ENCODE measurements at places on chromosomes 2 and 18.

GRCh38 chr2:223587301-223587700, 14.9 kb downstream of the SCG2 start:
- no peak for DNase-seq

DNA sequence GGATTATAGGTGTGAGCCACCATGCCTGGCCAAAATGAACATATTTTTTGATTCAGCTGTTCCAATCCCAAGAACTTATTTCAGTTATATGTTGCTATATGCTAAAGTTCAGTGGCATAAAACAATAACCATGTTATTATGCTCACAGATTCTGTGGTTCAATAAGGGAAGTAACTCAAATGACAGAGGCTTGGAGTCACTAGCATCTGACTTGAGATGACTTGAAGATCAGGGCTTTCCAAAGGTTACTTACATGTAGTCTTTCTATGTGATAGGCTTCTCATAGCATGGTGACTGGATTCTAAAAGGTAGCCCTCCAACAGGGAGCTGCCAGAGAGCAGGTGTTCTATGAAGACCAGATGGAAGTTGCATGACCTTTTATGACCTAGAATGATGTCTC, 17.2 kb downstream of the CLK1 start:
- DNase-seq, result no peak

DNA sequence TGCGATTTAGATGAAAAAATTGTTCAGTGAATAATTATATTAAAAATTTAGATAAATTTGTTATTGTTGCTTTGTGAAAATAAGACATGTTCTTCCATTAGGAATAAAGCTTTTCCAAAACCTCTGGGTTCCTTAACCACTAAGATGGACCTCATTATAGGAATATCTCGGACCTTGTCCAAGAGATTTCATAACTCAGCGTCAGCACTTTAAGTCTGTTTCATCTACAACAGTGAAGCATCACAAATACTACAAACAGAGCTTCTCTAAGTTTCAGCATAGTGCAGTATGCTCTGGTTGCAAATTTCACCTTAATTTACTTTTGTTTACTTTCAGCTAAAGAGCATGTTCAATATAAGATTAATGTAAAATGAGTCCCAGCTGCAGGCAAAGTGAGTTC, 150.3 kb downstream of the UBE2E3 start:
- DNase-seq, result no peak

DNA sequence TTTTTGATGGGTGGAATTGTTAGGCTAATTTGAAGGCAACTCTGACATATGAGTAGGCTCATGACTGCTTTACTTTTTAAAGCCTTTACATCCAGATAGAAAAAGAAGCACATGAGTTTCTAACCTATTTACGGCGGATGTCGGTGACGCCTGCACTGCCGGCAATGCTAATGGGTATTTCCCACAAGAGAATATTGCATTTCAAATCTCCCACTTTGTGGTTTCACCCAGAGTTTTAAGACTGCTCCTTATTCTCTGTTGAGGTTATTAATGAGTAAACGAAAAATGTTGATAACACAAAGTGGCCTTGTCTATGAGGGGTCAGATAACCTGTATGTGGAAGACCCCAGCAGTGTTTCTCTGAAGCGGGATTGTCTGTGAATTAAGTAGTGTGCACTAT, 14.0 kb downstream of the CCDC85A start:
- no peak for DNase-seq

DNA sequence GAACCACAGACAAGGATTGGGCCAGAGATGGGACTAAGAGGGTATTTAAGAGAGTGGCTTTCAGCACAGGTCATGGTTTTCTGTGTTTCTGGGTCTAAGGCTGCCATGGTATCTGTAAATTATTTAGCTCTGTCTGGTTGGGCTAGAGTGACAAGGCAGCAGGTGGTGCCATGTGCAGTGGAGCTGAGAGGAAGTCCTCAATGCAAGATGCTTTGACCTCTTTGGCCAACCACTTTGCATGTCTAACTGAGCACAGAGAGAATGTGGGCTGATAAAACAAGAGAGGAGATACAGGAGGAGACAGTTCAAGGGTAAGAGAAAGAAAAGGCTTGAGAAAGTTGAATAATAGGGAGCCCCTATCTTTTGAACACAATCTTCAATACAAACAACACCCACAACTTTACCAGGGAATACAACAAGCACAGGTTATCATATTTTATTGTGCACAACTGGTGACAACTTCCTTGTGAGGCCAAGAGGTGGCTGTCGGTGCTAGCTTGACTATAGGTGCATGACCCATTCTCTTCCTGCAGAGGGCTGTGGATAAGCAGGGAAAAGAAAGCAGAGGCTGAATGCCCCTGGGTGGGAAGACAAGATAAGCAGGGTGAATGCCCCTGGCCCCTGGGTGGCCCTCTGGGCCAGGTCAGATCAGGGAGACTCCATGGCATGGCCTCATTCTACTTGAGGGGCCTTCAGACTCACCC, 12.3 kb downstream of the FLACC1 start:
- DNase-seq, result no peak

DNA sequence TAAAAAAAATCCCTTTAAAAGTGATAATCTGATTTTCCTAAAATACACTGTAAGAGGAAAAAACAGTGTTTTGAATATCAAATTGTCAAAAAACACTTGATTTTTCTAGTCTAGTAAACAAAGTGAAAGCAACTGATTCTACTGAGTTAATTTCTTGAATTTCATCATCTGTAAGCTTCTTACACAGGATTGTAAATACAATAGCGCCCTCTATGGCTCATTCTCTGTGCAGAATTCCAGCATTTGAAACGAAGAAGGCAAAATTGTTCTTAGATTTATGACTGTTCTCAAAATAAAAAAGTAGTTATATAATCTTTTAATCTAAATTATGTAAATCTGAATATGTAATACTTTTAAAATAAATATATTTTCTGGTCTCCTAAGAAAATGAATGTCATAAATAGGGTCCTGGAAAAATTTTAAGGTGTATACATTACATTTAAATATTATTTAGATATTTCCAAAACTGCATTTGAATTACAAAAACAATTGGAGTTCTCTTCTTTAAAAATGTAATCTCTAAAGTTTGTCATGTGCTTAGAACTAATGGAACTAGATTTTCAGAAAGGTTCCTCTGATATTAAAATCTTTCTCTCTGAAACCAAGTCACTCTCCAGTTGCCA, 176.9 kb upstream of the MC4R start:
- DNase-seq, result no peak

DNA sequence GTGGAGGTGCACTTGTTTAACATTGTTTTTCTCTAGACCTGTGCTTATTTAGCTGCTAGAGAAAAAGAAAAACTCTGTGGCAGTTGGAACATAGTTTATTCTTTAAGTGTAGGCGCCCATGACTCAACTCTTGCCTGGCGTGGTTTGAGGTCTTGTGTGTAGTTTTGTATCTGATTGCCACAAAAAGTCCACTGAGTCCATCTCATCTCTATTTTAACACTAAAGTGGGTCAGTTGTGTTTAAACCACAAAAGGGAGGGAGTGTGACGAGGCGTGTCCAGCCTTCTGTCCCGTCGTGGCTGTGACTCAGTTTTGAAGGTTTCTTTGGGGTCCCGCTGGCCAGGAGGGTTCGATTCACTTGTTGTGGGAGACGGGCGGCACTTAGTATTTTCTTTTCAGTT, 15.3 kb upstream of the UGT1A9 start:
- no peak for DNase-seq

DNA sequence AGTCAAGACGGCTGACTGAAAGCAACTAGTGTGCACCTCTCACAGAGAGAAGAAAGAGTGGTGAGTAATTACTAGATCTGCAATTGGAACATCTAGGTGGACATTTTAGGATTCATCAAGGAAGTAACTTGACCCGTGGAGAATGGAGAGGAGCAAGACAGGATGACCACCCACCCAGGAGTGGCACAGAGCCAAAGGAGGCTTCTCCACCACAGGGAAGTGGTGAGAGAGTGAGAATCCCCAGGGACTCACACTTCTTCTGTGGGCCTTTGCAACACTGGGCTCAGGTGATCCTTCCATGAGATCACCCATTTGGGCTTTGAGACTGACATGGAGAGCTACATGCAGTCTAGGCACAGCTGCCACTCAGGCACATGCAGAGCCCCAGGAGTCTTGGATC, 132.8 kb upstream of the GALNT5 start:
- no peak for DNase-seq

DNA sequence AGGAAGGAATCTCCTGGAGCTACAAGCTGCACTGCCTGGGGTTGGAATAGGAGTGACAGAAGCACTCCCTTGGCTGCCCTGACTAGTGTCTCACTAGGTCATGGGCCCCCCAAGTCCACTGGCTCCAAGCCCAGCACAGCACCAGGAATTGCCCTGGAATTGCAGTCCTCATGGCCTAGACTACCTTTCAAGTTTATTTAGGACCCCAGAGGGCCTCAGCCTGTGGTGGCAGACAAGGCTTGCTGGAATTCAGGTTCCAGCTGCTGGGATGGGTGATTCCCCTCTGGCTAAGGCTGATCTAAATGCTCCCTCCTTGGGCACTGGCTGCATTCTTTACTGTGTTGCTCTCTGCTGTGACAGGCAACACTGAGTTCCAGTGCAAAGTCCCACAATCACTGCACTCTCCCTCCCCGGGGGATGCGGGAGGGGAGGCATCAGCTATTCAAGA, 14.0 kb downstream of the STRADB start:
- DNase-seq, result no peak

GRCh38 chr18:13219593-13220159, 1.1 kb downstream of the LDLRAD4 start:
- no peak for DNase-seq

DNA sequence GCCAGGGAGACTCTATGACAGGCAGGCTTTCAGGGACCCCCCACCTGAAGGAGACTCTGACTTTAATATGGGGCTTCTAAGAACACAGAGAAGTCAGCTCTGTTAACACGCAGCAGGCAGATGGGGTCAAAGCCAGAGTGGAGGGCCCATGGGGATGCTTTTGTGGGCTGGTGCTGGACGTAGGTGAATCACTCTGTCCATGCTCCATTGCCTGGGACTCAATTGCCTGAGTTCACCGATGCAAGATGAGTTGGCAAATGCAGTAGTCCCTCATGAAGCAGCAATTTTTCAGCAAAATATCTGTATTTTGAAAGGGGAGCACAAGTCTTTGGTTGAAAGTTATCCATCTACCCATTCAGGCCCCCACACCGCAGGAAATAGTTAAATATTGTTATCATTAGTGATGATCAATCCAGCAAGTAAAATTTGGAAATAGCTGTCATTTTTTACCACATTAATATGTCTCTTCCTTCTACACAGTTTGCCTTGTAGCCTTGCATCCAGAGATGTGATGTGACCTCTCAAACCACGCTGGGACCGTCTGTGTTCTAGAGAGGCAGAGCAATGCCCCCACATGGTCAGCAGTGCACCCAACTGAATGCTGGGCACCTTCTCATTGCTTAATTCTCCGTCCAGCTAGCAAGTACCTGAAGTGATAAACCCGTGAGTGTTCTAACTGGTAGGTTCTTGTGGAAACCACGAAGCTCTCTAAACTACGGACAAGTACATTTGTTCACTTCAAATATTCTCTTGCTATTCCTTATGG, 34.8 kb upstream of the FAM110C start:
- no peak for DNase-seq

- DNase-seq, result no peak
Observed at GRCh38 chr2:181781078-181781786, 100.9 kb upstream of the NEUROD1 start.

GRCh38 chr2:239258248-239258647, 142.6 kb downstream of the HDAC4 start:
- DNase-seq, result peak; percentile 75

GRCh38 chr18:9731380-9731779, 23.3 kb downstream of the RAB31 start:
- DNase-seq, result no peak

DNA sequence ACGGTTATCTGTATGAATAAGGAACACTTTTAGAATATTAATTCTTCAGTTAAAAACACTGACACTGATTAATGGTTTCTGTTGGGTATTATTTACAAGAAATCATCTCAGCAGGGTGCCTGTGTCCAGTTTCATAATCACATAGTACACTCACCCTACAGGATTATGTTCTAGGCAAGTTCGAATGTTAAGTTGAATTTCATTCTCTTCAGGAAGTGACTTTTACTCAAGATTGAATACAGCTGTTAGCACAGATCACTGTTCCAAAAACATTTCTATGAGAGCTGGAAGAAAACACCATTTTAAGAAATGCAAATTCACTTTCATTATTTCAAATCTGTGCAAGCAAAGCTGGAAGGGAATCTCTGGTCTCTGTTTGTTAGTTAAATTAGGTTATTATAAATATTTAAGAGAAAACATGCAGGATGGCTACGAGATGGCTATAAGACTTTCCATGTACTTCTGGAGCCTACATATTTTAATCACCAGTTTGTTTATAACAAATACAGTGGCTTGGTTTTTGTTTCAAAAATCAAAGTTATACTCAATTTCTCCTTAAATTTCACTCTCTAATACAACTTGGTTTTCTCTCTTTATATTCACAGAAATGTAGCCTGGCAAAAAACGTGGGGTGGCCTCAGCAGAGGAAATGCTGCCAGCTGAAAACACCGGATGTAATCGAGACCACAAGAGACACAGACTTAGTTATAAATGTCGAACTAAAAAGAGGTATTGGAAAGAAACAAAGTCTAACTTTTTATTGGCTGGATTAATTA, 65.8 kb downstream of the RBMS1 start:
- DNase-seq, result peak; percentile 63

GRCh38 chr2:23698721-23699579, 228.0 kb downstream of the ATAD2B start:
- no peak for DNase-seq

DNA sequence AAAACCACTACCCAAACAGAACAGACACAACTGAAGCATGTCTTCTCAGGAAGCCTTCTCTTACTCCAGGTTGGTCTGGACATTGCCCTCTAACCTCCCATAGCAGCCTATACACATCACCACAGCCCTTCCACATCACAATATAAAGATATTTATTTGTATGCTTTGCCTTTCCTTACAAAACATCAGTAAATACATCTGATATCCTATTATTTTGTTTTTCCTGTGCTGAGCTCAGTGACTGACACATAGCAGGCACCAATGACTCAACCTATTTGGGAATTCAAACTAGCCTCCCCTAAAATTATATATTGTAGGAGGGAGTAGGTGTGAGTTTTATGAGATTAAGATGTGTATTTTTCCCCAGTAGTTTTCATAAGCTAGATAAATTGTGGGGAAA, 28.8 kb downstream of the SLC40A1 start:
- no peak for DNase-seq

DNA sequence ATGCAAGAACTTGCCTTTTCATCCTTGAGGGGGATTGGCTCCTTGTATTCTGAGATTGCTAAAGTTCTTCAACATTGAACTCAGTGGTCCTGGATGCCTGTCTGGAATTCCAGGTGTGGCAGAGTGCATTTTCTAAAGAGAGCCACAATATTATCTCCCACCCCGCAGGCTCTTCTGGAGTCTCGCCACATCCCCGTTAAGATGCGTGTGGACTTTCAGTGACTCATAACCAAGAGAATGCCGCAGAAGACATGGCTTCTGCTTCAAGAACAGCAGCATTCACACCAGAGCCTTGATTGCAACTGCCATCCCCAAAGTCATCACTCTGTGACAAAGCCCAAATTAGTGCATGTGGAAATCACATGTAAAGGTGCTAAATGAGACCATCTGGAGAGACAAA, 142.7 kb downstream of the CDH20 start:
- no peak for DNase-seq

GRCh38 chr2:215377283-215377682, 58.6 kb downstream of the FN1 start:
- no peak for DNase-seq
